Tibial nerve (tissue), 4 donors: ENCODE measurements at places on chromosomes 6 and 20. TPM values are rescaled to one million over a fixed set of nuclear protein-coding genes. Genes with fewer than 3 reads are reported as not detected.

DNA sequence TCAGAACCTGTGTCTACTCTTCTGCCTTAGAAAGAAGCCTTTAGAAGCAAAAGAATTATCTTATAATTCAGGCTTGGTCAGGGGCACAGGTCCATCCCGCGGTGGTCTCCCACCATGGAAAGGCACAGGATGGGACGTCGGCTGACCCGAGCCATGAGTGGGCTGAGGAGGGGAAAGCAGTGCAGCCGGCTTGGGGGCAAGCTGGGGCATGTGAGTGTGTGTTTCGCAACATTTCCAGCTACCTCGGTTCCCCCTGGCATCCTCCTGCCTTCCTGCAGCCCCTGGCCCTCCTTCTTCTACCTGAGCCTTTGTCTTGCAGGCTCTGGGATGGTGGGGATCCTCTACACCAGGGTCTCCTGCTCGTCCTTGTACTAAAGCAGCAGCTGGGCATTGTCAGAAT lies 29.1 kb upstream of the FOXC1 start:
- H3K27ac ChIP-seq: no peak overlapping the region
- no peak overlapping the region for H3K4me3 ChIP-seq
- DNase-seq: no peak
- no peaks in the 10 kb centered on the region for H3K27me3 ChIP-seq
- no peaks in the 10 kb centered on the region for H3K36me3 ChIP-seq

GRCh38 chr6:41066867-41067304 lies 5.3 kb downstream of the OARD1 start:
- DNase-seq: peak; percentile 74
- H3K4me1 ChIP-seq: no peaks in the 10 kb centered on the region
- H3K27ac ChIP-seq: no peak overlapping the region
- no peak overlapping the region for H3K4me3 ChIP-seq
- no peaks in the 10 kb centered on the region for H3K36me3 ChIP-seq

DNA sequence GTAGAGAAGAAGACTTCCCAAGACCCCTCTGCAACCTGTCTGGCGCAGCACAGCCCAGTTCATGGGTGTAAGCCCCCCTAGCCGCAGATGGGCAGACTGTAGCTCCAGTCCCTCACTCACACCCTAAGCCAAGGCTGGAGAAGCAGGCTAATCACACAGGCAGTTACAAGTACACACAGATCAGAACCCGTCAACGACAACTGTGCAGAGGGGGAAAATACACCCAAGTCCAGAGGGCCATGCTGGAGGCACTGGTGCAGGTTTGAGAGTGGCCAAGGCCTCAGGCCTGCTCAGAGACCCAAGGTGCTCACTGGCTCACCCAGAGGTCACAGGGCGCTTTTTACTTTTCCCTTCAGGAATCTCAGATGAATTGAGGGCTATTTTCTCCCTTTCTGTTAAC lies 106.1 kb downstream of the NOL4L start:
- H3K27me3 ChIP-seq: no peaks in the 10 kb centered on the region
- DNase-seq: no peak
- peaks cover 88% of the 10 kb centered on the region for H3K4me1 ChIP-seq
- H3K4me3 ChIP-seq: no peak overlapping the region
- no peak overlapping the region for H3K27ac ChIP-seq

Gene FKBP1C
- not detected for total RNA-seq

GRCh38 chr20:953742-954141 lies 37.6 kb upstream of the ANGPT4 start:
- no peaks in the 10 kb centered on the region for H3K27me3 ChIP-seq
- no peak overlapping the region for H3K4me3 ChIP-seq
- no peaks in the 10 kb centered on the region for H3K36me3 ChIP-seq
- DNase-seq: no peak
- no peak overlapping the region for H3K27ac ChIP-seq
- no peaks in the 10 kb centered on the region for H3K4me1 ChIP-seq

DNA sequence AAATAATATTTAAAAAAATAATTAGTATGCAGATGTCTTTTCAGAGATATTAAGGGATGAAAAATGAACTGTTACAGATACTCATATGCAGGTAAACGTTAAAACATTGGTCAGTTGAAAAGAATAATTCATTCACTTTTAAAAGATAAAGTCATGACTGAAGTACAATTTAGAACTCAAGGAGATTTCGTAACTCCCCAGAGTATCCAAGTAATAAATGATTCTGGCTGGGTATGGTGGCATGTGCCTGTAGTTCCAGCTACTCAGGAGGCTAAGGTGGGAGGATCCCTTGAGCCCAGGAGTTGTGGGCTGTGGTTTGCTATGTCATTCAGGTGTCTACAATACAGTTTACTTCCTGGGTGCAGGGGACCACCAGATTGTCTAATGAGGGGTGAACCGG lies 122.3 kb upstream of the TMEM181 start:
- no peak overlapping the region for H3K27ac ChIP-seq
- DNase-seq: no peak
- H3K4me1 ChIP-seq: peaks cover 8% of the 10 kb centered on the region
- no peaks in the 10 kb centered on the region for H3K36me3 ChIP-seq

DNA sequence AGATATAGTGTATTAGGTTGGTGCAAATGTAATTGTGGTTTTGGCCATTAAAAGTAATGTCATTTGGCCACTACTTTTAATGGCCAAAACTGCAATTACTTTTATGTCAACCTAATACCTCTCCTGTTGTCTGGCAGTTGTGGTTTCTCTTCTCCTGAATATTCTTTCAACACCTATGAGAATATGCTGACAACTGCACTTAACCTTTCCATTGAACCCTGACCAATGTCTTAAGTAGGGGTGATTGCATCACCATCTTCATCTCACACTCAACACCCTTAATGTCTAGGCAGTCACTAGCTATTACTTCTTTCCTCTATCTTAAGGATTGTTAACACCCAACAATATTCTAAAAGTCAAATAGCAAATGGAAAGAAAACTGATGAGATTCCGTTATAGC lies 200.5 kb upstream of the HSF2 start:
- no peak overlapping the region for H3K27ac ChIP-seq
- H3K36me3 ChIP-seq: no peaks in the 10 kb centered on the region
- H3K4me3 ChIP-seq: no peak overlapping the region
- DNase-seq: no peak

- no peak overlapping the region for H3K27ac ChIP-seq
- no peak for DNase-seq
- H3K4me3 ChIP-seq: no peak overlapping the region
- H3K27me3 ChIP-seq: no peaks in the 10 kb centered on the region
- no peaks in the 10 kb centered on the region for H3K4me1 ChIP-seq
Observed at GRCh38 chr6:44609051-44609612, 221.6 kb downstream of the CDC5L start.

DNA sequence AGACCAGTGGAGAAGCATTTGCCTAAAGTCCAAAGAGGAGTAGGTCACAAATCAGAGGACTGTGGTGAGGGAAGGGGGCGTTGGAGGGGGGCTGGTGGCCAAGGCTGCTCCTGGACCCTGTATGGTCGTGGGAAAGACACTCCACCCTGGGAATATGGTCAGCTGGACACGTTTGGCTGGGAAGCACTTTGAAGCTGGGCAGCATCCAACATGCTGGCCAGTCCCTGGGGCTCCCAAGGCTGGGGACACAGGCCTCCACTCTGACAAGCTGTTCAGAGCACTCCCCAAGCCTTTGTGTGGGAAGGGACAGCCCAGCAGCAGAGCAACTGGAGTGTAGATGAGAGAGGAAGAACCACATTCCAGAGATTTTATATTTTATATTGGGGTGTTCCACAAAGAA lies 203.2 kb downstream of the ANKRD60 start:
- H3K27me3 ChIP-seq: no peaks in the 10 kb centered on the region
- no peaks in the 10 kb centered on the region for H3K36me3 ChIP-seq
- H3K4me3 ChIP-seq: no peak overlapping the region
- peaks cover 12% of the 10 kb centered on the region for H3K4me1 ChIP-seq
- no peak overlapping the region for H3K27ac ChIP-seq

DNA sequence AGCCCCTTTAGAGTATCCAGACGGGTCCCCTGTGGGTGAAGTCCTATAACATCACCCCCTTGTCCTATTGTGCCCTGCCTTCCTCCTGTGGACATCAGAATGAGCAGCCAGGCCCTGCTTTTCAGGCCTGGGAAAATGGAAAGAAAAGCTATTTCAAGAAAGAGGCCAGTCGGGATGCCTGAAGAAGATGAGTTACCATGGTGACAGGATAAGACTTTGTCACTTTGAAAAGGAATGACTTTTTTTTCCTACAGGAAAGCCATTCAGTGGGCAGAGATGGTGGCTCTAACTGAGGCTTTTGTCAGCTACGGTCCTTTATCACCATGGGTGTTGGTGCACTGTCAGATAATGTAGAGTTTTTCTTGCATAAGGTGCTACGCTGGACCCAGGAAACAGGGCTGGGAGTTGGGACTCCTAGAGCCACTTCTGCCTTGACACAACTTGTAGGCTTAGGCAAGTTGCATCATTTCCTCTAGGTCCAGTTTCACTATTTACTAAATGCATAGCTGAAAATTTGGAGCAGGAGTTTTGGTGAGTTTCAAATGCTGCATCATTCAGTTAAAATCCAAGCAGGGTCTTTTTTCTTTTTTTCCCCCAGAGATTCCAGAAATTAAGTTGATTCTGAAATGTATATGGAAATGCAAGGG lies 293.6 kb upstream of the PRND start:
- H3K4me3 ChIP-seq: no peak overlapping the region
- H3K27me3 ChIP-seq: no peaks in the 10 kb centered on the region
- H3K4me1 ChIP-seq: no peaks in the 10 kb centered on the region
- no peak for DNase-seq
- H3K27ac ChIP-seq: no peak overlapping the region
- H3K36me3 ChIP-seq: no peaks in the 10 kb centered on the region

- H3K36me3 ChIP-seq: no peaks in the 10 kb centered on the region
- peak within 1 kb of the TSS; percentile 99 for H3K4me3 ChIP-seq
- no peaks in the 10 kb centered on the region for H3K27me3 ChIP-seq
- no peaks in the 10 kb centered on the region for H3K4me1 ChIP-seq
- DNase-seq: peak; percentile 63
Observed at GRCh38 chr20:407953-408842, at the start of gene RBCK1. Gene RBCK1, plus strand, starts transcription at chr20:408299. Its CDS starts 459 bp downstream, at chr20:408758.

Gene CARMIL1
- 33.5 TPM for total RNA-seq

Gene ACOT13
- 3.3 TPM for total RNA-seq

Gene CLDN20
- 3.6 TPM for total RNA-seq

DNA sequence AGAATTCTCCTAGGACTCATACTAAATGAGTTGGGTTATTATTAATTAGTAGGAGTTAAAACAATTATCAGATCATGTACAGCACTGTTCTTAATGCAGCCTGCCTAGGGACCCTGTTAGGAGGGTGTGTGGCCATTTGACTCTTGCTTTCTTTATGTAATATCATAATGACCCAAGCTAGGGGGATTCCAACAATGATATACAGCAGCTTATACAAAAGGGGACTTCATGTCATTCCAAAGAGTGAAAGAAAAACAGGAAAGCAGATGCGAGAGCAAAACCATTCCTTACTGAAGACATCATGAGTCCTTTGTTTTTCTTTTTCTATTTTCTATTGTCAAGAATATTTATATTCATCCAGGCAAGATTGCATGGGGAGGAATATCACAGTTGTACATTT lies 455.2 kb downstream of the PLCB1 start:
- H3K4me3 ChIP-seq: no peak overlapping the region
- no peak overlapping the region for H3K27ac ChIP-seq
- no peaks in the 10 kb centered on the region for H3K27me3 ChIP-seq
